ENCODE measurements at places on chromosomes 11 and 22.

- no peak for DNase-seq
Observed at GRCh38 chr11:110453684-110454354, 24.1 kb downstream of the FDX1 start.

- DNase-seq, result no peak
Observed at GRCh38 chr22:46646531-46647215, 26.5 kb downstream of the GRAMD4 start.

- DNase-seq, result no peak
Observed at GRCh38 chr22:29519996-29520395, 33.6 kb downstream of the THOC5 start.

GRCh38 chr22:37126882-37127281, 17.4 kb upstream of the TMPRSS6 start:
- no peak for DNase-seq

DNA sequence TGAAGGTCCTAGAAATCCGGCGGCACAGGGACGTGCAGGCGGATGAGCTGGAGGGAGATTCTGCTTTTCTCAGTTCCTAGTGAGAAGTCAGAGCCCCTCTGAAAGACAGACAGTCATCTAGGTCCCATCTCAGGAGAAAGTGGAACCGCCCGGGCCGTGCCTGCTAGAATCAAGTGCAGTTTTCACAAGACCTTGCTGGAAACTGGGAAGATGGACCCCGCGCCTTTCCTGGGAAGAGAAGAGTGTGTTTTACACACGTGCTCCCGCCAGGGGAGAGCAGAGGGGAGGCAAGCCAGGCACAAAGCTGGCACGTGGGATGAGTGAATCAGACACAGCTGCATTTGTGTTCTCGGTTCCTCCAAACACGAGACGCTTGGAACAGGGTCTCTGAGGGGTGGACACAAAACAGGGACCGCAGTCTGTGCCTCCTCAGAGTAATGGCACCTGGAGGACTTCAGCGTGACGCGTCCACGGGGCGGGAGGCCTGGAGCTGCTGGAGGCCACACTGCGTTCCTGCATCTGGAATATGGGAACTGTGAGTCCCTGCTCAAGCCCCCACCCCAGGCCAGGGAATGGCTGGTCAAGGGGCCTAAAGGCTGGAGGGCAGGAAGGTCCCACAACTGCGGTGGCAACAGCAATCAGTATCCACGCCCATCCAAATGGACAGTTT, 218.3 kb downstream of the BRD1 start:
- no peak for DNase-seq

DNA sequence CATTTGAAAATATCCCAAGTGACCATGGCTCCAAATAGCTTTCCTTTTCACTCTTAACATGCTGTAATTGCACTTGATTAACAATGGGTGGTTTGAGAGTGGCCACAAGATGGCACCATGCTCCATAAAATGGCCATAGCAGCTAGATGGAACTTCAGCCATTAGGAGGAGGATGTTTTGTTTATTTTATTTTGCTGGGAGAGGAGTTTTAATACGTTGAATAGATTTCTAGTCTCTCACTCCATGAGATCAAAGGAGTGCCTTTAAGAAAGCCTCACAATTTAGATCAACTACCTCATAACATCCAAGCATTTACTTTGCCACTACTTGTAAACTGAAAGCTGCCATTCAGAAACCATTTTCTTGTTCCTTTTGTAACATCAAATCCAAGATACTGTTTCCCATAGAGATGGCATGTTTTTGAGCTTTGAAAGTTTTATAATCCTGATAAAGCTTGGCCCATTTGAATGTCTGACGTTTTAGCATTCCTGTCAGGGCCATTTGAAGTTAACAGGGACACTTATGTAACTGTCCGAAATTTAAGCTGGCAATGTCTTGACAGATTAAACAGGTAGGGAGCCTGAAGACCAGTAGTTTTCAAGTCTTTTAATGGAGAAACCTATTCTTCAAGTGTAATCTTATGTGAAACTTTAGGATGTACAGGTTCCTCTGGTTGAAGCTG, 4.7 kb downstream of the FEN1 start:
- no peak for DNase-seq

DNA sequence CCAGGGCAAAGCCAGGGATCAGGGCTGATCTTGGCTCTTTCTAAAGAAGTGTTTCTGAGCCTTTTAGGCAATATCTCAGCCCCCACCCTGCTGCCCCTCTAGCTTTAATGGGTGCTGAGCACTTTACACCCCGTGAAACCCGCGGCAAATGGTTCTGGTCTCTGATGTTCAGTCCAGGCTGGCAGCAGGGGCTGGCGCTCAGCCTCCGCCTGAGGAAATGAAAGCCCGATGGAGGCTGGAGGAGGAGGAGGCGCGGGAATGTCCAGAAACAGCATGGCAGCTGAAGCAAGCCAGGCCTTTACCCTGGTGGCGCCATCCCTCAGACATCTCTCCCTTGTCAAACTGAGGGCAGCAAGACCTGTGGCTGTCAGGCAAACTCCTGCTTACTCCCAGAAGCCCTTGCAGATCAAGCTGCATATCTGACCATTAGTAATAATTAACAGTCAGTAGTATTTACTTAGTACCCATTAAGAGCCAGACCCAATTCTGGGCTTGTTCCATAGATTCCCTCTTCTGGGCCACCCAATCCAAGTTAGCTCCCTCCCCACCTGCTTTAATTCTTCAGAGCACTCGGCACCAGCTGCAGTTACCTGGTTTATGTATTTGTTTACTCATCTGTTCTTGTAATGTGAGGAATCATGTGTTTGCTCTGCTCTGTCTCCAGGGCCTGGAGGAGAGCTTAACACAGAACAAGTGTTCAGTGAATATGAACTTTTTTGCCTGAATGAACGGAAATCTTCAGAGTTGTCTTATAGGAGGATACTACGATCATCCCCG, 15.0 kb upstream of the ALX4 start:
- DNase-seq, result no peak

GRCh38 chr11:96254854-96255253, 88.1 kb downstream of the MAML2 start:
- DNase-seq, result no peak

DNA sequence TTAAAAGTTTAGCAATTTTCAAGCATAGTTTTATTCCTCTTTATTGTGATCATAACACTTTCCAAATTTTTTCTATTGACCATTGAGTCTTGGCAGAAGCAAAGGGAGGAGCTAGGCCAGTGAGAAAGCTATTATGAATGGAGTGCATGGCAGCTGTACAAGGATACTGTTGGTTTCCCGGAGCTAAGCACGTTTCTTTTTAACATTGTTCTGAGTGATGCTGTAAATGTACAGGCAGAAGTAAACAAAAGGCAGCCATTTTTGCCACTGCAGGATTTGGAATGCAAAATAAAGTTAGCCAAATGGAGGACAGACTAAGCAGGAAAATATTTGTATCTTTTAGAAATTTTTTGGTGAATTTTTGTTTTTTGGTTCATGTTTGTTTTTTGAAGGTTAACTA, 16.2 kb downstream of the CBL start:
- no peak for DNase-seq

- no peak for DNase-seq
Observed at GRCh38 chr11:28730336-28730735, 622.1 kb downstream of the METTL15 start.
